Stimulated activated CD4-positive, alpha-beta T cell treated with anti-CD3 and anti-CD28 coated beads, Interleukin-1b, Interleukin-23, amount 100 ng/mL, for 1 hour (primary cell): ENCODE measurements at places on chromosomes 7 and 10.

- no peak for DNase-seq
Observed at GRCh38 chr10:91549262-91549661, 83.6 kb downstream of the PPP1R3C start.

- DNase-seq = no peak
Observed at GRCh38 chr7:79968077-79968648, 166.5 kb upstream of the GNAI1 start.

DNA sequence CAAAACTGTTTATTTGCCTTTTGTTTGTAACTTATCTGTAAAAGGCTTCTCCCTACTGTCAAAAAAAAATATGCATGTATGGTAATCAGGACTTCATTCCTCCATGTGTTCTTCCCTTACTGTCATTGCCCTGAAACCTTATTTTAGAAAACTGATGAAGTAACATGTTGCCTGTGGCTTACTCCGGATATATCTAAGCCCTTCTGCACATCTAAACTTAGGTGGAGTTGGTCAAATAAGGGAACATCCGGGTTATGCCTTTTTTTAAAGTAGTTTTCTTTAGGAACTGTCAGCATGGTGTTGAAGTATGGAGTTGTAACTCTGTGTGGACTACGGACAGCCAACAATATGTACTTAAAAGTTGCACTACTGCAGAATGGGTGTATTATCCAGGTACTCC is 6.2 kb downstream of the SAR1A start:
- no peak for DNase-seq

DNA sequence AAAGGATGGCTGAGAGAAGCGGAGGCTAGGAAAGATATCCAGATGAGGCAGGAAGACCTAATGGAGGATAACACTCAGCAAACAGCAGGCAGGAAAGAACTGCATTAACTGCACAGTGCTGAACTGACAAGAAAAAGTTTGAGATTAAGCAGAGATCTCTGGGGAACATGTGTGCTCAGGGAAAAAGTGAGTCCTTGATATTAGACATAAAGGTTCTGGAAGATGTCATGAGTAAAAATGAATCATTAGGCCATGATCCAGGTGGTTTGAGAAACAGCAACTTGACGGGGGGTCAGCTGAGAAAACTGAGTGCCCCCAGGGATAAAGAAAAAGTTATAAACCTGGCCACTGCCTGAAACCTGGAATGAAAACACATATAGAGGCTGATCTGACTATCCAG is 27.3 kb upstream of the ANK3 start:
- no peak for DNase-seq

DNA sequence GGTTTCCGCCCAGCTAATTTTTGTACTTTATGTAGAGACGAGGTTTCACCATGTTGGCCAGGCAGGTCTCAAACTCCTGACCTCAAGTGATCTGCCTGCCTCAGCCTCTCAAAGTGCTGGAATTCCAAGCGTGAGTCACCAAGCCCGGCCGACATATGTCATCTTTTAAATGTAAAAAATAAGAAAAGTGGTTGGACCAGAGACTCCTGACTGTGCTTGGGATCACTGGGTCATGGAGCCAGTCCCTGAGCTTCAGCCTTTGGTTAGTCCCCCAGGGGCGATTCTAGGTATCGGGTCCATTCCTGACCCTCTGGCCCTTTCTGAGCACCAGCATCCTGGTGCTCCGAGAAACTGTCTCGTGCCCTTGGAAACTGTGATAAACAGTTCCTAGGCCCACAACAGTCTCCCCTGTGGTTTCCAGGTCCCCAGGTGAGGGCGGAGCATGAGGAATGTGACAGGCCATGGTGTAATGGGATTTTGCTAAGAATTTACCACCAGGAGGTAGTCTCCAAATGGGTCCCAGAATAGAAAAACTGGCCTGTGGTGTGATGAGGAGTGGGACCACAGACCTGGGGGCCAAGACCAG is 32.8 kb downstream of the UBTD1 start:
- DNase-seq = no peak

GRCh38 chr10:3806603-3807002 is 21.6 kb upstream of the KLF6 start:
- DNase-seq = no peak

DNA sequence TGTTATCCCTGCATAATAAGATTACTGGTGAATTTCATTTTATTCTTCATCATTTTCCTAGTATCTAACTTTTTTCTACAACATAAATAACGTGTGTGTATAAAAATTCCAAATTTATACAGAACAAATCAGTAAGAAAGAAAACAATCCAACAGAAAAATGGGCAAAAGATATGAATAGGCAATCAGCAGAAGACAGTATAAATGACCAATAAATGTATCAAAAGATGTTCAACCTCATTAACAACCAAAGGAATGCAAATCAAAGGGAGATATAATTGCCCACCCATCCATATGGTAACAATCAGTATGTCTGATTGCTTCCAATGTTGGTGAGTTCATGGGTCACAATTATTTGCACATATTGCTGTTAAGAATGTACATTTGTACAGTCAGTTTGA is 13.5 kb downstream of the ERLIN1 start:
- no peak for DNase-seq

DNA sequence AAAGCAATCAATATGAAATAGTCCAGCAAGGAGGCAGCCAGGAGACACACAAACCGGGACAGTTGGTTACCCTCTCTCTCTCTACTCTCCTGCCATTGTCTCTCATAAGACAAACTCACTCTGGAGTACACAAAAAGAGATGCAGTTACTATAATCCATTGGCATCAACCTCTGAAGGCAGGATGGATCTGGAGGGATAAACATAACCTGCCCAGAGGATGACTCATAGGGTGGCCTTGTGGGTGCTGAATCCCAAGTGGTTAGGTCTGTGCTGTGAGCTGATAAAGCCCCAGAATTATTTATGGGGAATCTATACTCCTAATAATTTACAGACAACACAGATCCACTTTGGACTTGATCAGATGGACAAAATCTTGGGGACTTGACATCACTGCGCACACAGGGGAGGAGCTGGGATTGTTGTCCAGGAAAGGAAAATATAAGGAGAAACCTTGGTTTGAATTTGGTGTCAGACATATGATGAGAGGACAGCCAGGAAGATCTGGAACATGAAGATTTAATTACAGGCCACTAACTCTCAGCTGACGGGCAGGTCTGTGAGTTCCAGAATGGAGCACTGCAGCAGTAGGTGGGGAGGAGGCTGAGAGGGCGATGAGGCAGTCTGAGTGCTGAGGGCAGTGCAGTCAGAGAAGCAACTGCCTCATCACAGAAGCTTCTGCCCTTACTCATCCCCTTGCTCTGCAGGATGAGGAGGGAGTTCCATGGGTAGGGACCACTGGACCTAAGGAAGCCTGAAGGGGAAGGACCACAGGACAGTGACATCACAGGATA is 113.9 kb upstream of the PRSS58 start:
- DNase-seq = no peak

- DNase-seq = no peak
Observed at GRCh38 chr10:130024779-130025325, 60.8 kb upstream of the EBF3 start.

GRCh38 chr10:84818961-84819360 is 490.6 kb downstream of the CCSER2 start:
- DNase-seq = no peak

GRCh38 chr10:130023454-130024230 is 59.6 kb upstream of the EBF3 start:
- DNase-seq = no peak

DNA sequence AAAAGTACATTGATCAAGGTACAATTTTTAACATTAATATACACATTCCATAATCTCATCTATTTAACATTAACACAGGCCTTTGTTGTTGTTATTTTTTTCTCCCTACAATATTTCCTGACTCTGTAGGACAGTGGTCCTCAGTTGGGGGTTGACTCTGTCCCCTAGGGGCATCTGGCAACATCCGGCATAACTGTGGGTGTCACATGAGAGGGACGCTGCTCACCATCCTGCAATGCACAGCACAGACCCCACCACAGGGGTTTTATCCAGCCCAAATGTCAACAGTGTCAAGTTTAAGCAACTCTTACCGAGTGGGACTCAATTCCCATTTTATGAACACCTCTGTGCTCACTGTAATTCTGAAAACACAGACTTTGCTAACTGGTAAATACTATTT is 8.8 kb downstream of the IDI1 start:
- DNase-seq = no peak

- DNase-seq = no peak
Observed at GRCh38 chr10:75967491-75967890, 536.1 kb downstream of the LRMDA start.
